ENCODE measurements at places on chromosomes 2 and 18. TPM values are rescaled to one million over a fixed set of nuclear protein-coding genes. Genes with fewer than 3 reads are reported as not detected.

DNA sequence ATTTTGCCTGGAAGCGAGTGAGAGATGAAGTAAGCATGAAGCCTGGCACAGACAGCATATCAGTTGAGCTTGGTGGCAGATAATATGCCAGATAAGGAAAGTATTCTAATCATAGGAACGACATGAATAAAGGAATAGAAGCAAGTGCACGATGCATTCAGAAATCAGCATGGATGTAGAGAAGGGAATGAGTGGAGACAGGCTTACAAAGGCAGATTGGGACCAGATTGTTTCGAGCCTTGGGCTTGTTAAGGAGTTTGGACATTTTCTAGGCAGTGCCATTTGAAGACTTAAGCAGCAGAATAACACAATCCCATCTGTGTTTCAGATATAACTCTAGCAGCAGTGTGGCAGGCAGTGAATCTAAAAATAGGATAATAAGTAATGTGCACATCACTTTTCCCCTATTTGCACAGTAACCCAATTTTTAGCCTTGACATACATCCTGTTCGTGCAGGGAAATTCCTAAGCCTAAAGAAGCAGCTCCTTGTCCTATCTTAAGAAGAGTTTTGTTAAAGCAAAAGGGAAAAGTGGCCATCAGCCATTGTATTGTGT, 450.2 kb downstream of the PLCL1 start:
- DNase-seq, result no peak

DNA sequence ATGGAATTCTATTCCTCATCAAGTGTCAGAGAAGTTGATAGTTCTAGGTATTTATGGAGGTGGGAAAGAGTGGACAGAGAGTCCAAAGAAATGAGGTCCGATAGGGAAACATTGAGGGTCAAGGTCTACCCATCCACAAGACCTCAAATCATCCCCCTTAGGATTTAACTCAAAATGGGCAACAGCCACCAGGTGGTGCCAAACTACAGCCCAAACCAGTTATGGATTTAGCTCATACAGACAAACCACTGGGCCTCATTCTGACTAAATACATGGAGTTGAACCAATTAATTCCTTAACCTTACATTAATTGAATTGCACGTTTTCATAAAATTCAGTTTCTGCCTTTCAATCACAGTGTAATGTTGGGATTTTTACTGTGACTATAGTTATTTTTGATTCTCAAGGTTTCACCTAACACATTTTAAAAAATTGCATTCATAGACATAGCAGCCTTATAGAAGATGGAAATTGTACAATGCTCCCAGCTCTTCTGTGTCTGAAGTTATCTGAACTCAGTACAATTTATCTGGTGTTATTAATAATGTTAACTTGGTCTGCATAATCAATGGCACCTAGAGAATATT, 98.2 kb upstream of the HNMT start:
- DNase-seq, result peak; percentile 41

GRCh38 chr2:123043458-123043857, 981.6 kb upstream of the CNTNAP5 start:
- no peak for DNase-seq

DNA sequence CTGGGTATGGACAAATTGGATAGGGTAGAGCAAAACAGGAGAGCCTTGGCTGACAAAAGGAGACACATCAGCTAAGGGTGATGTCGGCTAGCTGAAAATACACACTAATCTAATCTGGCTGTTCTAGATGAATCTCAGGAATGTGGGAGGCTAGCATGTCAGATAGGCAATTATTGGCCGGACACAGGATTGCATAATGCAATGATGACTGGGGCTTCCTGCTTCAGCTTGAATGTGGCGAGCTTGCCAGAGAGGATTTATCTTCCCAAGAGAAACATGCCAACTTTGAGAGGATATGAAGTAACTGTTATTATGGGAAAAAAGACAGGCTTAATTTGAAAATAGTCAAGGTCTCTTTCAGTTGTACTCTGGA, 102.4 kb downstream of the TRIB2 start:
- no peak for DNase-seq

GRCh38 chr2:185955050-185955449, 216.4 kb downstream of the FSIP2 start:
- no peak for DNase-seq

GRCh38 chr2:217710211-217710765, 292.5 kb downstream of the TNS1 start:
- no peak for DNase-seq

DNA sequence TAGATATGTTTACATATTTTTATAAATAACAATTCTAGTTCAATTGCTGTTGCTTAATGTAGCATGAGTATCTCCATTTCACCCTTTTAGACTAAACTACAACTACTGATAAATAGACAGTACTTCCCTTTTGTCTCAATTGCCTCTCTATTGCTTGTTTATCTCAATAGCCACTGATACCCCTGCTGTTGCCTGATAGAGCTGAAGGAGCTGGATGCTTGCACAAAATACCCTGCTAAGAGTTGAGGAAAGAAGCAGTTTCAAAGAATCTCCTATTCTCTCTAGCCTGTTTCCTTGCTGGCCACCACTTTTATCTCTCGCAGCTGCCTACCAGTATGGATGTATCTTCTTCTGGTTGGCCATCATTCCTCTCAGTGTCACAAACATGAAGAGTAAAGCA, 16.9 kb upstream of the ZNF804A start:
- DNase-seq, result no peak

DNA sequence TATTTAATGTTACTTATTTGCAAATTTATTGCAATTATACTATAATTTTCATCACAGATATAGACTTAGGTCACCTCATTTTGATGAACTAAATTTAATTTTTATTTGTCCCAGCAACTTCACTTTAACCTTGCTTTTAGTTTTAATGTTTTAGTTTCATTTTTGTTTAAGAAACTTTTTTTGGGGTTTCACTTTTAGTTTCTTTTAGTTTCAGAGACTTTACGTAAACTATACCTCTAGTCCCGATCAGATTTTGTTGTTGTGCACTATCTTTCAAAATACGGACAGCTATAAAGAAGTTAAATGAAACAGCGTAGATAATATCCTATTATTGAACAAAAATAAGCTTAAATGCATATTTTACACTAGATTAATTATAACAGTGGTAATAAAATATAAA, 460.5 kb downstream of the ERBB4 start:
- no peak for DNase-seq

- peak; percentile 70 for DNase-seq
Measured at GRCh38 chr2:68828887-68829708, 42.1 kb downstream of the BMP10 start.

DNA sequence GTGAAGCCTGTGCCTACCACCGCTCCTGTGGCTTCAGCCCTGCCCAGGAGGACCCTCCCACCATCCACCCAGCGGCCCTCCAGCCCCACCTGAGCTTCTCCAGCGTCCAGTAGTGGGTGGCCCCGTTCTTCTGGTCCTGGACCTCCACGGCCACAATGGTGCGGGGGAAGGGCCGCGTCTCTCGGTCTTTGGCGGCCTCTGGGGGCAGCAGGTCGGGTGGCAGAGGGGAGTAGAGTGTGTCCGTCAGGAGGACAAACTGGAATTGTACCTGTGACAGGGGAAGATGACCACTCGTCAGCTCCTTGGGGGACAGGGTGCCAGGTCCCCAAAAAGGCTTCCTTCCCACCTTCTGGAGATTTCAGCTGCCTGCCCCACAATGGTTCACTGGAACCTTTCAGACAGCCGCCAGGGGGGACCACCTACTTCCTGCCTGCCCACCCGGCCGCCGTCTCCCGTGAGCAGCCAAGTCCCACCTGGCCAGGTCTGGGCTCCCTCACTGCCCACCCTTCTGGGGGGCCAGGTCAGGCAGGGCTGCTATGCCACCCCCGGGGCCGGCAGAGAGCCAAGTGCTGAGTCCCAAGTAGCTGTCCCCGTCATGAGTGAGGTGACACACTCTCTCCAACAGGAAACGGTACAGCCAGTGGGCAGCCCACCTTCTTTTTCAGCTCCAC, 59.3 kb downstream of the KIF1A start:
- no peak for DNase-seq

DNA sequence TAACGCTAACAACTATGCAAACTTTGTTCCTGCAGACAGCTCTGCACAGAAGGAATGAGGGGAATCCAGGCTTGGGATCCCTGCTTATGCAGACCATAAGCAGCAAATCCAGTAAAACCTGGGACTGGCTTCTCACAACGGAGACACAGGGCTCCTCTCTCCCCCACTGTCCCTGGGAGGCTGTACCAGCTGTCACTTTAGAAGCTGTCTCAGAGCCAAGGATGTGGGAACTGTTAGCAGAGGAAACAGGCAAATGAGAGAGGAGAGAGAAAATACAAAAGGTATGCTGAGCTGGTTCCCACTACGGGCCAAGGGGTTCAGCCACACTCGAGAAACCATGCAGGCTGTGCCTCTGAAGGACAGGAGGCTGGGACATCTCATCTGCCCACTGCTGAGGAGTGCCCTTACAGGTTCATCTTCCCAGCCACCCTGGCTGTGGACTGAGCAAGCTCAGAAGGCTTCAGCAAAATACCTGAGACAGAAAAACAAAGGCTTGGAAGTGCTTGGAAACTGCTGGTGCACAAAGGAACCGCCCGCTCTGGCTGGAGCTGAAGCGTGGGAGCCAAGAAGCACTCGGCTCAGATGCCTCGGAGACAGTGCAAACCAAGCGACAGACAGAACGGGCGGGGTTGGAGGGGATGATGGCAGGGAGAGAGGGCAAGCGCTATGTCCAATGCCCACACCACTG, 72.5 kb downstream of the FAM210A start:
- DNase-seq, result no peak

DNA sequence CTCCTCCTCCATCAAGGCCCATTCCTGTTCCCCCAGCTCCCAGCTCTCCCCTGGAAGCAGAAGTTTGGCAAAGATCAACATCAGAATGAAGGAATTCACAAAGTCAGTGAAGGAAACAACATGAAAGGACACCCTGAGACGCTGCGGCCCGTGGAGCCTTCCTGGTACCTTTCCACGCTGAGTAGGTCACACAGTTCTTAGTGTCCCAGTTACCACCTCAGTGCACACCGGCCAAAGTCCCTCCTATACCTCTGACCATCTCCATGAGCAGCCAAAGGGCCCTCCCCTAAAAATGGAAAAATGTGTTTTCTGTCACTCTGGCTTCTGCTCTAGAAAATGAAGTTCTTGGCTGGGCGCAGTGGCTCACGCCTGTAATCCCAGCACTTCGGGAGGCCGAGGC, 191.6 kb upstream of the AGAP1 start:
- no peak for DNase-seq

DNA sequence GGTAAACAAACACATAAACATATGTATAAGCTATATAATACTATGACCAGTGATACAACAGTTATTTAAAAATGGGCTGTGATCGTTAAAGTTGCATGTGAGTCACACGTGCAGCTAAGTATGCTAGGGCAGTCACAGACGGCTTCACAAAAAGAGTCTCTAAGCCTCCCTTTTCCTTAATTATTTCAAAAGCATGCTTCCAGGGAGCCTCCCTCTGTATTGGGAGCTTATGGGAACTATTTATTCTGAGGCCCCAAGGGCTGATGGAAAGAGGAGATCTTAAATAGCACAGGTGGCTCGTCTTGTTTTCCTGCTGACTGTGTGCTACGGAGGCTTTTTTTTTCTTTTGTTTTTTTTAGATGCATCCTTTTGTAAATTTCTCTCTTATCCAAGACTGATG, 94.3 kb downstream of the ADCYAP1 start:
- no peak for DNase-seq

- no peak for DNase-seq
Measured at GRCh38 chr2:133504566-133505505, 63.4 kb downstream of the NCKAP5 start.

GRCh38 chr2:64601785-64602391, 51.8 kb downstream of the SERTAD2 start:
- no peak for DNase-seq

GRCh38 chr2:222526480-222527277, 102.3 kb downstream of the SGPP2 start:
- DNase-seq, result no peak

GRCh38 chr18:64127172-64127571, 21.7 kb downstream of the LINC00305 start:
- no peak for DNase-seq

DNA sequence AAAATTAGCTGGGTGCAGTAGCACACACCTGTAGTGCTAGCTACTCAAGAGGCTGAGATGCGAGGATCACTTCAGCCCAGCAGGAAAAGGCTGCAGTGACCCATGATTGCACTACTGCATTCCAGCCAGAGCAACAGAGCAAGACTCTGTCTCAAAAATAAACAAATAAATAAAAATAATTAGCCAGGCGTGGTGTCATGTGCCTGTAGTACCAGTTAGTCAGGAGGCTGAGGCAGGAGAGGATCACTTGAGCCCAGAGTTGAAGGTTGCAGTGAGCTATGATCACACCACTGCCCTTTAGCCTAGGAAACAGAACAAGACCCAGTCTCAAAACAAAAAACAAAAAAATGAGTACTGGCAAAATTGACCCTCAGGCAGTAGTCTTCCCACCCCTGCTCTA, 61.9 kb upstream of the PPP1CB start:
- DNase-seq, result no peak

GRCh38 chr2:124919296-124919695, 894.2 kb downstream of the CNTNAP5 start:
- DNase-seq, result no peak

DNA sequence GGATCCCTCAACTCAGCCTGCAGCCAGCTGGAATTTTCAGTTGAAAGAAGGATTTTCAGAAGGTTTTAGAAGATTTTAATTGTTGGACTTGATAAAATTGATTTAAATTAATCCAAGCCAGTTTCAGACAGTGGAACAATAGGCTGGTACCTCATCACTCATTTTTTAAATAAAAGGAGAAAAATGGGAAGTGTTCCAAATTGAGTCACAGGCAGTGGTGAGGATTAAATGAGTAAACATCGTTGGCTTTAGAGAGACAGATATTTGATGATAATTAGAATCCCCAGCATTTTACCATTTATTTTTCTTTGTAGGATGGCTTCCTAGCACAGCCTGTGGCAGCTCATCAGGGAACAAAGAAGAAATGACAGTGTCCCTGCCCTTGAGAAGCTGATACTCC, 7.4 kb downstream of the CXCR4 start:
- no peak for DNase-seq

GRCh38 chr2:113822087-113822815, 65.8 kb upstream of the SLC35F5 start:
- no peak for DNase-seq

GRCh38 chr2:113886479-113887008, 3.3 kb upstream of the ACTR3 start:
- no peak for DNase-seq

GRCh38 chr2:10709290-10709939, 12.0 kb upstream of the ATP6V1C2 start:
- DNase-seq, result no peak

VSNL1 gene
- polyA plus RNA-seq, result 4.3 TPM

SCYGR4 gene
- polyA plus RNA-seq, result not detected

ARMC9 gene
- polyA plus RNA-seq, result 25.3 TPM

RPRD1A gene
- 73.4 TPM for polyA plus RNA-seq

KCNG2 gene
- polyA plus RNA-seq, result 0.52 TPM

TRIM43 gene
- polyA plus RNA-seq, result 0.73 TPM

ERMN gene
- 0.13 TPM for polyA plus RNA-seq

ATP8B1 gene
- 26.4 TPM for polyA plus RNA-seq

FBXO15 gene
- 5.2 TPM for polyA plus RNA-seq

RAB17 gene
- polyA plus RNA-seq, result 15.0 TPM

EGR4 gene
- polyA plus RNA-seq, result not detected

PREB gene
- 56.9 TPM for polyA plus RNA-seq

CRACDL gene
- polyA plus RNA-seq, result 3.1 TPM

EVX2 gene
- polyA plus RNA-seq, result not detected

Measured in right renal pelvis (tissue), 4 donors.